ENCODE measurements at places on chromosomes 13 and 19.
A peak's percentile ranks its signal among the peaks of the same experiment; 100 is the strongest.

DNA sequence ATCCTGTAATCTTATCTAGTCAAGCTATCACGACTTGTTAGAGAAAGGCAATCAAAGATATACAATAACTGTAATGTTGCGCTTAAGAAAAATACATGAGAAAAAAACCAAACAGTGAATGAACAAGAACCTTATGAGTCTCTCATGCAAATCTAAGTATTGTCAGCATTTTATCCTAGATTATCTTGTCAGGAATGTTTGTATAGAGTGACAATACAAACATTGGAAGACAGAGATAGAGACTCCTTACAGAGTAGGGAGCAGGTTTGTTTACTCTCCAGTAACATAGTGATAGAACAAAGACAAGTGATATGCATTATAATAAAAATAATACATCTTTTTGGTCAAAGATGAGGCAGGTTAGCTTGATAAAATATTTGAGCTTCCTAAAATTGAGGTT is 444.8 kb downstream of the SLITRK5 start:
- ATAC-seq = no peak

- no peak for ATAC-seq
Measured at GRCh38 chr13:22497991-22498780, 682.6 kb upstream of the SGCG start.

DNA sequence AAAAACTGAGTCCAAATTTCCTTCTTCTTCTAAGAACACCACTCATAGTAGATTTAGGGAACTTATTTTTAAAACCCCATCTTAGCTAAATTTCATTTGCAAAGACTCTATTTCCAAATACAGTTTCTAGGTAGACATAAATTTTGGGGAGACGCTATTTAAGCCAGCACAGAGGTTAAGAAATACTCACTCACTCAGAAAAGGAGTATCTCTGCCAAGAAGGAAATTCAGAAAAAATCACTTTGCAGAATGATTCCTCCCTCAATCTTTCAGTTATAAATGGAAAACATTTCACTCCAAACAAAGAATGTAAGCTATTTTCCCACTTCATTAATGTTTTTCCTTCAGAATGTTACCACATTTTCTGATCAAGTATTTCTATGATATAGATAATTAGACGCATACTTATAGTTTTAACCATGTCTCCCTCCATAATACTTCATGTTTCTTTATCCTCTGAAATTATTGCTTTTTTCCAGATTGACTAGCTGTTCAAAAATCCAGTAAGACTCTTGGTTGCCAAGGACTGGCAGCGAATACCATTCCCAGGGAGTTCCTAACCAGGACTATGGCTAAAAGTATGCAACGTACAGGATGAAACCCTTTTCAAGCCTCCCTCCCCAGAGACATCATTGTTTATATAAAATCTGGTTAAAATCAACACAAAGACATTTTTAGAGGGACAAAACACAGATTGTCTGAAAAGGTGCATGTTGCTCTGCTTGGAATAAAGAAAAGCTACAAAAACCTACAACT is 52.5 kb upstream of the RXFP2 start:
- no peak for ATAC-seq

DNA sequence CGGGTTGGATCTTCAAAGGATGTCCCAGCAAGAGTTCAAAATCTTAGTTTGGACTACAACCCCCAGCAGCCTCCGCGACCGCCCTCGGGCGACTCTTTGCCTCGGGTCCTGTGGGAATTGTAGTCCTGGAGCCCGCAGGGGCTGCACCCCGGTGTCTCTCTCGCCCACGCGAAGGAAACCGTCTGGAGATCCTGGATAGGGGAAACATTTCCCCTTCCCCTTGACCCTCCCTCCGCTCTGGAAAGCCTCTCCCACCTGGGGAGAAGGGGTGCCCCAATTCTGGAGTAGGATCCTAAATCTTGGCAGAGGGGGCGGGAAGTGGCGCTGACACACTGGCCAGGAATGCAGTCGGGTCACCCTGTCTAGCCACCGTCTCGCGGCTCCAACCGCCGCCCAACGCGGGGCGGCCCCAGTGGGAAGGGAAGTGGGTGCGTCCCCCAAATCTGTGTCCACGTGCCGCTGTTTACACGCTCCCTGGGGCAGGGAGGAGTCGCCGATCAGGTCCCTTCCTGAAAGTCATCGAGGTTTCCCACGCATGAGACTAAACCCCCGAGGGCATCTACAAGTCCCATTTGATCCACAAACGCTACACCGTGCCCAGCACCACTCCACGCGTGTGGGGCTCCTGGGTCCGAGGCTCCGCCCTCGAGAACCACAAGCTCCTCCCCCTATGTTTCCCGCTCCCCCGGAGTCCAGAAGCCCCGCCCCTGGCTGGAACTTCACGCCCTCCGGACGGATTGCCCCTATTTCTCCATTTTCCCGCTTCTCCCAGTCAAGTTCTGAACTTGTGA is 761 bp upstream of the PPP1R13L start:
- peak; percentile 64 for ATAC-seq

DNA sequence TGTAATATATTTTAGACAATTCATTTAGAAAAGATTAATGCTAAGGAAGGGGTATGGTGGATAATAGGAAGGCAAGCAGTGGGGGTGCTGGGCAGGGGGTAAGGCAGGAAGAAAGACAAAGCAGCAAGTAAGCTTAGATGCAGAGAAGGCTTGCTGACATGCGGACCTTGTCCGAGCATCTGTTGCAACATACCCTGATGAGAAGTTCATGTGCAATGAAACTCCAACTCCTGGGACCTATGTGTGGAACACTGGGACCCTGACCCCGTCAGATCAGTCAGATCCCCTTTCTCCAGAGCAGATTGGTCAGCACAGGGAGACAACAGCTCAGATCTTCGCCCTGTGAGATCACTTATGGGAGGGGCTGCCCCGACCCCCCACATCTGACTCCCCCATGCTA is 71.3 kb upstream of the ZNF599 start:
- ATAC-seq = no peak

- ATAC-seq = no peak
Measured at GRCh38 chr13:111130116-111130508, 15.0 kb downstream of the ARHGEF7 start.

- no peak for ATAC-seq
Measured at GRCh38 chr19:55208880-55209692, at the start of gene PTPRH. Gene PTPRH (minus strand): TSS chr19:55209501. CDS start chr19:55209433, 68 bp downstream.

GRCh38 chr13:113761136-113761535 is 2.1 kb downstream of the TMEM255B start:
- no peak for ATAC-seq

GRCh38 chr19:50152578-50152977 is 10.5 kb downstream of the IZUMO2 start:
- no peak for ATAC-seq

- ATAC-seq = no peak
Measured at GRCh38 chr19:45306518-45307027, 16.1 kb downstream of the CKM start.

DNA sequence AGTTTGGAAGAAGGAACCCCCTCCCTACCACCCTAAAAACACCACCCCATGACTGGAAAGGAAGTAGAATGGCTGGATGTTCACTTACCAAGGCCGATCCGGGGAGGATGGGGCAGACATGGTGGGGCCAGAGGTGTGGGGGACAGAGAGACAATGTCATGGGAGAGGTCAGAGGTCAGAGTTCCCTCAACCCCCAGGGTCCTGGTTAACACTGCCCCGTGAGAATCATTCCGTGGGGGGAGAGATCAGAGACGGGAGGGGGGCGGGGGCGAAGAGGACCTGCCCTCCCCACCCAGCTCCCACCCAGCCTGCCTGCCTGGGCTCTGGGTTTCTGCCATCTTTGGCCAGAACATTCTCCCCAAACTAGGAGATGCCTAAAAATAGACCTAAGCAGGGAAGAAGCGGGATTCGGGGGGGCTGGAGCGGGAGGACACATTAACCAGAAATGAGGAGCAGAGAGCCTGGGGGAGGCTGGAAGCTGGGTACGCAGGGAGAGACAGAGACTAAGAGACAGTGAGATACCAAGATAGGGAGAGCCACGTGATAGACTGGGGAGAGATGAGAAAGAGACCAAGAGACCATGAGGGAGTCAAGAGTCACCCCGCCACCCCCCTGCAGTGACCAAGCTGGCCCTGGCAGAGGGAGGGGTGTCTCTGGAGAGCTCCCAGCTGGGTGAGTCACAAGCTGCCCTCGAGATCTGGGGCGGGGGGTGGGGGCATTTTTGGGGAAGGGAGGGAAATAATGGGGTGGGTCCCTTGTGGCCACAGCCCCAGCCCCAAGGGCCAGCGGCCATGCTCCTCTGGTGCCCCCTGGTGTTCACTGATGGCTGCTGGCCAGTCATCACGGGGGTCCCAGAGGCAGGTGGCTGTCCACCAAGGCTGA is 6.1 kb upstream of the KANK2 start:
- peak; percentile 56 for ATAC-seq

DNA sequence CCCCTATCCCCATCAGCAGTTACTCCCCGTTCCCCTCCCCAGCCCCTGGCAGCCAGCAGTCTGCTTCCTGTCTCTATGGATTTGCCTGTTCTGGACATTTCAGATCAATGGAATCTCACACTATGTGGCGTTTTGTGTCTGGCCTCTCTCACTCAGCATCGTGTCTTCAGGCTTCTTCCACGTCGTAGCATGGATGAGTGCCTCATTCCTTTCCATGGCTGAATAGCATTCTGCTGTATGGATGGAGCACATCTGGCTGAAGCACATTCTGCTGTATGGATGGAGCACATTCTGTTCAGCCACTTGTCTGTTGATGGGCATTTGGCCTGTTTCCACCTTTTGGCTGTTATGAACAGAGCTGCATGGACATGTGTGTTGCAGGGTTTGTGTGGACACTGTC is 29.5 kb downstream of the CRTC1 start:
- ATAC-seq = no peak

DNA sequence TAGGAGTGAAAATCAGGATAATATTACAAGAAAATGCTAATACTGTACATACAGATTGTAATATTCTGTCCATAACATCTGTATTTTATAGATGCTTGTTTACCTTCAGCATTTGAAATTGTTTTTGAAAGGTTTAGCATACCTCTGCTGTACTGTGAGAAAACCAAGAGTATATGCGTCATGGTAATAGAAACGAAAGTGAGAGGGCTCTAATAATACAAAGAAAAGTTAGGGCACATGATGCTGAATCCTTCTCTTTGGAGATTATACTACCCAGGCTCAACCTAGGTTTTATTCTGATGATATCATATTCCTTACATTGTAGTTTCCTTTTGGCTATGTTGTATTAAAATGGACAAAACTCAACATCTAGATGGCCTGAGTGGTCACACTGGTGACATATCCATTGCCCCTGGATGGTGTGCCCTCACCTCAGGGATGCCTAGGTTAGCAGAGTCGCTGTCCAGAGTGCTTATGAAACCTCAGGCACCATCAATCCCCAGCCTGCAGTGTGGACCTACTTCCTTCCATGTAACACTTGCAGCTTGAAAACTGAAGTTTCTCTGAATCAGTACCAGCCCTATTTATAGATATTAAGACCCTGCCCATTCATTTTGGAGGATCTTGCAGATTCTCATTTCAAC is 253.7 kb downstream of the KCTD12 start:
- ATAC-seq = no peak

GRCh38 chr13:48165063-48165462 is 67.9 kb upstream of the ITM2B start:
- ATAC-seq = no peak

GRCh38 chr19:27738569-27739193 is 1474.3 kb downstream of the UQCRFS1 start:
- no peak for ATAC-seq

GRCh38 chr13:20274466-20274865 is 42.3 kb upstream of the GJB6 start:
- ATAC-seq = no peak

- ATAC-seq = no peak
Measured at GRCh38 chr19:40312533-40312932, 27.4 kb upstream of the AKT2 start.

- no peak for ATAC-seq
Measured at GRCh38 chr19:29789007-29789406, 22.8 kb upstream of the CCNE1 start.

DNA sequence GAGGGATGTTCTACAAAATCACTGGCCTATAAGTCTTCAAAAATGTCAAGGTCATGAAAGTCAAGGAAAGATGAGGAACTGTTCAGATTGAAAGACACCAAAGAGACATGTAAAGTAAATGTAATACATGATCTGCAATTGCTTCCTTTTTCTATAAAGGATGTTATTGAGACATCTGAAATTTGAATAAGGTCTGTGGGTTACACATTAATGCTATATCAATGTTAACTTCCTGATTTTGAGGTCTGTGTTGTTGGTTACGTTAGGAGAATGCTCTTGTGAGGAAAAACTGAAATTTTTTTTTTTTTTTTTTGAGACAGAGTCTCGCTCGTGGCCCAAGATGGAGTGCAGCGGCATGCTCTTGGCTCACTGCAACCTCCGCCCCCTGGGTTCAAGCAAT is 197.4 kb downstream of the RGCC start:
- ATAC-seq = no peak

DNA sequence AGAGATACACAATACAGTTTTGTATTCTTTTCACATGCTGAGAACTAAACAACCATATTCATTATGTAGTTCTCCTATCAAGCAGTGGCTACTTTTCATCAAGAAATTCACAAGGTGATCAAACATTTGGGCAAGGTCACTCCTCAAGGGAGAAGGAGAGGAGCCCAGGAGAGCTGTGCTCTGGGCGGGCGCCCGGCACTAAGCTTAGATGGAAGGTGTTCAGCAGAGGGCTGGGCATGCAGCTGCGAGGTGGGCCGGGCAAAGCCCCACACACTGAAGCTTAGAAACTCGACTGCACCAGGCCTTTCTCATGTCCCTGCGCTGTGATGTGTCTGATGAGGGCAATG is 30.4 kb upstream of the SPACA7 start:
- ATAC-seq = no peak

DNA sequence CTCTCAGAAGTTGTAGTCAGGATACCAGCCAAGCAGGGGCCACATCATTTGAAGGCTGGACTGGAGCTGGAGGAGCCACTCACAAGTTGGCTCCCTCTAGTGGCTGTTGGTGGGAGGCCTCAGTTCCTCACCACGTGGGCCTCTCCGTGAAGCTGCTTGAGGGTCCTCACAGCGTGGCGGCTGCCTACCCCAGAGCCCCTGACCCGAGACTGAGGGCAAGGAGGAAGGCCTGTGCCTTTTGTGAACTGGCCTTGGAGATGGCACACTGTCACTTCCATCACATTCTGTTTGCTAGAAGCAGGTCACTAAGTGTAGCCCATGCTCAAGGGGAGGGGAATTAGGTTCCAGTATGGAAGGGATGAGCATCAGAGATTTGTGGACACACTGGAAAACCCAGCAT is 14.6 kb downstream of the GNA11 start:
- peak; percentile 77 for ATAC-seq

GRCh38 chr13:50616101-50616500 is 227.4 kb downstream of the DLEU7 start:
- ATAC-seq = no peak
